ENCODE measurements at places on chromosomes 1 and 21. TPM values are rescaled to one million over a fixed set of nuclear protein-coding genes. Genes with fewer than 3 reads are reported as not detected.

GRCh38 chr1:41767534-41768525, 150.9 kb downstream of the HIVEP3 start:
- peaks cover 43% of the 10 kb centered on the region for H3K4me1 ChIP-seq
- H3K36me3 ChIP-seq, result no peaks in the 10 kb centered on the region
- DNase-seq, result peak; percentile 34
- H3K27ac ChIP-seq, result no peak overlapping the region
- H3K4me3 ChIP-seq, result no peak overlapping the region
- no peaks in the 10 kb centered on the region for H3K27me3 ChIP-seq

Gene MAP3K21
- 13.7 TPM for total RNA-seq

DNA sequence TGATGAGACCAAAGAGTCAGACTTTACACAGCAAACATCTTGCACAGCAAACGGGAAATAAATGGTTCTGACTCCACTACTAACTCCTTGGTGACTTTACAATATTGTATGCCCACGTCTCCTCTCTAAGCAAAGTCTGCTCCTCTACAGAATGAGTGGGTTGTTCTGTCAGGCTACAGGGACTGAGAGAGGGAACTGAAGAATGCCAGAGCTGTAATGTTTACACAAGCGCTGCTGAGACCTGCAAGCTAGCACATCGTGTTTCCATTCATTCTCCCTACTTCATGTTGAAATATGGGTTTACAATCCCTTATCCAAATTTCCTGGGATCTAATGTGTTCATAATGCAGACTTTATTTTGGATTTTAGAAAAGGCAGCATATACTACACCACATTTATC, 15.9 kb downstream of the DAB1 start:
- no peak overlapping the region for H3K27ac ChIP-seq
- no peaks in the 10 kb centered on the region for H3K27me3 ChIP-seq
- H3K4me1 ChIP-seq, result no peaks in the 10 kb centered on the region
- no peak for DNase-seq

DNA sequence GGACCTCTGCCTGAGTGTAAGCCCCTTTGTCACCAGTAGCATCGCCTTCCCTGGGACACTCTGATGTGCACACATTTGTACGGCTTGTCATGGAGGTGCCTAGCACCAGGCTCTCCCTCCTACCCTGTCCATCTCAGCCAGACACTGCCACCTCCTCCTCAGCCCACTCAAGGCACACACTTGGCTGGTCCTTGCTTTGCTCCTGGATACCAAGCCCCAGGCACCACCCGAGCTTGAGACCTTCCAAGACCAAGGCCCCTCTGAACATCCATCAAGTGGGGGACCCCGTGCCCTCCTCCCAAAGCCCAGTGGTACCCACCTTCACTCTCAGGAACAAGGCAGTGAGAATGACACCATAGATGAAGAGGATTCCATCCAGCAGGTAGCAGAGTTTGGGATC, 78.0 kb downstream of the CD247 start:
- no peak overlapping the region for H3K27ac ChIP-seq
- no peaks in the 10 kb centered on the region for H3K27me3 ChIP-seq
- H3K36me3 ChIP-seq, result no peaks in the 10 kb centered on the region
- no peak overlapping the region for H3K4me3 ChIP-seq
- DNase-seq, result no peak

Data from PC-3 (cell line).